ENCODE measurements at places on chromosomes 11 and 22. TPM values are rescaled to one million over a fixed set of nuclear protein-coding genes. Genes with fewer than 3 reads are reported as not detected.

The RNH1 gene
- 237 TPM for total RNA-seq

The OR52L1 gene
- total RNA-seq, result not detected

The FAM111B gene
- 3.7 TPM for total RNA-seq

The OLFML1 gene
- 0.09 TPM for total RNA-seq

The MIAT gene
- total RNA-seq, result 0.69 TPM

The OR2AG1 gene
- not detected for total RNA-seq

The HOATZ gene
- not detected for total RNA-seq

The MS4A14 gene
- not detected for total RNA-seq

The ANAPC15 gene
- 19.7 TPM for total RNA-seq

The UBQLN3 gene
- not detected for total RNA-seq

The RFPL2 gene
- total RNA-seq, result 0.09 TPM

The UCP3 gene
- total RNA-seq, result 0.22 TPM

The MCAM gene
- 35.5 TPM for total RNA-seq

The IGLL1 gene
- total RNA-seq, result not detected

The HEPN1 gene
- not detected for total RNA-seq

The CACNA1I gene
- not detected for total RNA-seq

The BIK gene
- total RNA-seq, result 1.6 TPM

The DEUP1 gene
- total RNA-seq, result not detected

The ST14 gene
- not detected for total RNA-seq

The HTR3A gene
- not detected for total RNA-seq

The MDK gene
- 62.1 TPM for total RNA-seq

The ZDHHC8 gene
- 3.4 TPM for total RNA-seq

All from dermis lymphatic vessel endothelial cell (primary cell).